Activated T-cell treated with anti-CD3 and anti-CD28 coated beads for 48 hours (primary cell): ENCODE measurements at places on chromosomes 16 and 17.
A peak's percentile ranks its signal among the peaks of the same experiment; 100 is the strongest.

DNA sequence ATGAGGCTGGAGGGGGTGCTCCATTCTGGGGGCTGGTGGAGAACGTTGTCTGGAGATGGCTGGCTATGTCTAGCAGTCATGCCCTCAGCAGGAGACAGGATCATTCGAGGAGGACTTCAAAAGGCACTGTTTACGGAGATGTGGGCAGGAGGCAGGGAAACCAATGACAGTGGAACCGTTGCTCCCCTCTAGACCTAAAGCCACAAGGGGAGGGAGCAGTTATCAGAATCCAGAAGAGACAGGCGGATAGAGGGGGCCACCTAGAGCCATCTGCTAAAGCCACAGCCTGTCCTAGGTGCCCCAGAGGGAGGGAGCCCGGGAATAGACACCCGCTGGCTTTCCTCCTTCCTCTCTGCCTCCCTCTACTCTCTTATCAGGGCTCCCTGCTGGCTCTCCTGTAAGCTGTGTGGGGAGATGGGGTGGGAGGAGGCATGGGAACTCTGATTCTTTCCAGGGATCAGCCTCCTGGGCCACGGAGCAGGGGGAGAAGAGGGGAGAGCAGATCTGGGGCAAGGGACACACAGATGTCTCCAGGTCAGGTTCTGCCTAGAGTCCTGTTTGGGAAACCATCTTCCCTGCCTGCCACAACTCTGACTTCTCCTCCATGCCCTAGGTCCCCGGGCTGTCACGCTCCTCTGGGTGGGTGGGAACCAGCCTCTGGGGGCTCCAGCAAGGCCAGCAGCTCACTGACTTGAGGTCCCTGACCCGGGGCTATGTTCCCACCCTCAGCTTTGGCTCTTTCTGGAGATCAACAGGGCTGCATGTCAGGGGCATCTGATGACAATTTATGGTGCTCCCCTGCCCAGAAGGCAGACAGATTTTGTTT, 42.3 kb downstream of the IRX3 start:
- no peak for DNase-seq

DNA sequence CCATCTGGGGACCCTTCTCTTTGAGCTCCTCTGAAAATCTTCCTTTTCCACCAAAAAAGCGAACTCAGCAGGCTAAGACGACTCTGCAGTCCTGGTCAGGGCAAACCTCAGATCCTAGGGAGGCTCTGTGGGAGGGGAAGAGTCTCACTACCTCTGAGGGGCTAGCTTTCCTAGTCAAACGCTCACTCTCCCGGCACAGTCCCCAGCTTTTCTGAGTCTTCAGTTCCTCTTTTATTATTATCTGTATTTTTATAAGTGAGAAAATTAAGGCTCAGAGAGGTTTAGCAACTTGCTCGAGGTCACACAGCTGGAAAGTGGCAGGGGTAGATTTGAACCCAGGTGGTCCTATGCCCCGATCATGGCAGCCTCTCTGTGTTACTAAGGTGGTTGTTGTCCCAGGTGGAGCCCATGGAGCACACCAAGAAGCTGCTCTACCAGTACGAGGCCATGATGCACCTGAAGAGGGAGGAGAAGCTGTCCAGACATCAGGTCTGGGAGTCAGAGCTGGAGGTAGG, 9.1 kb upstream of the KATNB1 start:
- no peak for DNase-seq

GRCh38 chr17:44557651-44558285, 484 bp downstream of the FZD2 start:
- peak; percentile 33 for DNase-seq

DNA sequence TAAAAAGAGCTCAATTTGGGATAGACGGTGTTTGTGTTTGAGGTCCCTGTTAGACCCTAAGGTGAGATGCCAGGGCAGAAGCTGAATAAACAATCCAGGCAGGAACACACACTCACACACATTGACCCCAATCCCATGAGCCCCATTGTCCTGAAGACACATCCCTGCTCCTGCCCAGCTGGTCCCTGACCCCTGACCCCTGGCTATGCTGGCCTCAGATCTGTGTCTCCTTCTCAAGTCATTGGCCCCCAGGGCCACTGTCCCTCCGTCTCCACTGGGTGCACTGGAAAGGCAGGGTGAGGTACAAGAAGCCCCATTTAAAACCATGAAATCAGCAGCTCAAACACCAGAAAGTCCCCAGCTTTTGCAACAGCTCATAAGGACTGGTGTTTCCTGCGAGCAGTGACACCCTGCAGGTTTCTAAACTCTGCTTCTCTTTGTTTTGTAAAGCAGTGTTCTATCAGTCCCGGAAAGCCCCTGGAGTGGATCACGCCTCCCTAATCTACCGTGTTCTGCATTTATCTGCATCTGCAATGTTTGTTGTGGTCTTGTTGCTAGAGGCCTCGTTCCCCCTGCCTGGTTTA, 18.0 kb upstream of the ASGR2 start:
- peak; percentile 15 for DNase-seq

- DNase-seq: no peak
Observed at GRCh38 chr16:11994143-11995119, 17.9 kb downstream of the SNX29 start.

- DNase-seq: no peak
Observed at GRCh38 chr16:24686678-24687077, 42.8 kb upstream of the TNRC6A start.

- no peak for DNase-seq
Observed at GRCh38 chr17:51319186-51319585, 58.8 kb downstream of the UTP18 start.

DNA sequence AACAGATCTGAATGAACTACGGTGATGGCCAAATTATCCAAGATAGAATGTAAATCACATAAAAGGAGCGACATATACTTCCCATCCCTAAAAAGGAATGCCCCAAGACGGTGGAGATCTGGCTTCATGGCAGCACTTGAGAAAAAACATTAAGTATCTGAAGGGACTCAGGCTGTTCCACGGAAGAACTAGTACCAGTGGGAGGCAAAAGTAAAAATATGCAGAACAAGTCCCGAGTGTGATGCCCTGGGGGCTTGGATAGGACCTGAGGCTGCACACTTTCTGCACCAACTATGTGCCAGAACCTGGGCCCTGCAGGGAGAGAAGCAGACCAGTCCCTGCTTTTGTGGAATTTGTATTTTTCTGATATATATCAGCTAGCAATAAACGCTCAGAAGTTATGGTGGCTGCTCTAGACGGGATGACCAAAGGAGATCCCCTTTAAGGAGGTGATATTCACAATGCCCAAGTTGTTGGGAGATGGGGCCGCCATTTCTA, 539 bp upstream of the CKLF start:
- DNase-seq: no peak

DNA sequence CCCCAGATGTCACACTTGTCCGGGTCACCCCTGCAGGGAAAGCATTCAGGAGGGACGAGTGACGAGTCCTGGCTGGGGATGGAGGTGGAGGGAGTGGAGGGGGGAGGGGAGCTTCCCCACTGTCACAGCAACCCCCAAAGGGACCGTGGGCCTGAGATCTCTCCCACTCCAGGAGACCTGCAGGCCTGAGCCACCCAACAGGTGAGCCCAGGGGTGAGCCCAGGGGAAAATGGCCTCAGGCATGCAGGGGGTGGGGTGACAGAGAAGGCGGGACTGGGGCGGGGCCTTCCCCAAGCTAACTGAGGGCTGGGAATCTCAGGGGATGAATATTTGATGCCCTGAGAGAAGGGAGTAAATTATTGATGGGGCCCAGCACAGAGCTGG, 2.4 kb downstream of the USH1G start:
- DNase-seq: no peak

GRCh38 chr17:49548506-49549310, 27.0 kb upstream of the NXPH3 start:
- DNase-seq: no peak

GRCh38 chr16:19294156-19294649, 8.7 kb downstream of the CLEC19A start:
- peak; percentile 47 for DNase-seq

DNA sequence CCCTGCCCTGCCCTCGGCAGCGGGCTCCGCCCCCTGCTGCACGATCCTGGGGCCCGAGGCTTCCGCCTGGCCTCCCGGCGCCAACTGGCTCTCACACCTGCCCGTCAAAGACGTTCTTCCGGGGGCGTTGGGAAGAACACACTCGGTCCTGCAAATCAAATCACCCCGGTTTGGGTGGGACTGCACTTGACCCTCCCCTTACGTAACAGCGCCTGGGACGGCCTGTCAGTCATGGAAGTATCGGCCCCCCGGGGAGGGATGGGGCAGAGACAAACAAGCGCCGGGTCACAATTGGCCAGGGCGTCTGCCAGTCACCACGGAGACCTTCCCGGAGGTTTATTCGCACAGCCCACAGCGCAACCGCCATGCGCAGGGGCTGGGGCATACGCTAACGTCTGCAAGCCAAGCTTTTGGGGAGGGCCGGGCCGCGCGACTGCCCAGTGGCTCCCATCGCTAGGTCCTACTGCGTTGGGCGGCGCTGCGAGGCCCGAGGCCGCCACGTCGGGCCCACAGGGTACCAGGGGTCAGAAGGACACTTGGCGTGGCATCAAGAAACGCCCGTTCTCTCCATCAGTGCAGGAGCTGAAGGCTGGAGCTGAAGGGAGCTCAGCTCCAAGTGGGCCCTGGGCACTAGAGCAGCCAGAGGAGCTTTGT, 388 bp upstream of the AKTIP start:
- peak; percentile 99 for DNase-seq

GRCh38 chr16:82585675-82586074, 41.1 kb upstream of the CDH13 start:
- DNase-seq: no peak

DNA sequence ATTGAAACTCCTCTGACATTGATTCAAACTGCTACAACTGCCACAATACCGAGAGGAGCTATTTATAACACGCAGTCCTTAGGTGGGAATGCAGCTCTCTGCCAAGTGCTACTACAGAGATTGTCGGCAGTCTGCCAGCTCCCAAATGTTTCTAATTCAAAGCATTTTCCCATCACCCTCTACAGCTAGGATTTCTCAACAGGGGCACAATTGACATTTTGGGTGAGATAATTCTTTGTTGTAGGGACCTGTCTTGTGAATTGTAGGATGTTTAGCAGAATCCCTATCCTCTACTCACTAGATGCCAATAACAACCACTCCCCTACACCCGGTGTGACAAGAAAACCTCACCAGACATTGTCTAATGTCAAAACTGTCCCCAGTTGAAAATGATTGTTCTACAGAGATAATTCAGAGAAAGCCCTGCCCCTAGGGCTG, 7.8 kb upstream of the N4BP1 start:
- no peak for DNase-seq

DNA sequence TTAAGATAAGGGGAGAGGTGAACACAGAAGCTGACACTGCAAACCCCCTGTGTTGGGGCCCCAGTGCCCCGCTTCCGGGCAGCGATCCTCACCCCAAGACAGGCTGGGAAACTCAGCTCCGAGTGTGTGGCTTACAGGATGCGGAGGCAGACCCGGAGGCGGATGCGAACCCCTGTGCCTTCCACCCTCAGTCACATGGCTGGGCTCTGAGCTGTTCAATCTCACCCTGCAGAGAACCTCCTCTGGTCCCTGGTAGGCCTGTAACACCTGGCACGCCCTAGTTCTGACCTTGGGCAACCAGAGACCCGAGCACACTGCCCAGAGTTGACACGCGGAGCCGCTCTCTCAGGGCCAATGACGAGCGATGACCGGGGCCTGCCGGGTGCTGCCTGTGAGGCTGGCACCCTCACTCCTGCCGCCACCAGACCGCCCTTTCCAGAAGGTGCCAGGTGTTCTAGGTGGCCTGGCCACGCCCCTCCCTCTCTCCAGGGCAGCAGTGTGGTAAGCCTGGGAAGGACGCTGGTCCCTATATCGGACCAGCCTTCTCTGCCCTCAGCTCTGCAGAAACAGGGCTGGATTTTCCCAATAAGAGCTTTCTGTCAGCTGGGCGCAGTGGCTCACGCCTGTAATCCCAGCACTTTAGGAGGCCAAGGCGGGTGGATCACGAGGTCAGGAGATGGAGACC, 23.3 kb downstream of the MEAK7 start:
- no peak for DNase-seq

GRCh38 chr17:9765322-9765721, 26.1 kb downstream of the DHRS7C start:
- DNase-seq: no peak

DNA sequence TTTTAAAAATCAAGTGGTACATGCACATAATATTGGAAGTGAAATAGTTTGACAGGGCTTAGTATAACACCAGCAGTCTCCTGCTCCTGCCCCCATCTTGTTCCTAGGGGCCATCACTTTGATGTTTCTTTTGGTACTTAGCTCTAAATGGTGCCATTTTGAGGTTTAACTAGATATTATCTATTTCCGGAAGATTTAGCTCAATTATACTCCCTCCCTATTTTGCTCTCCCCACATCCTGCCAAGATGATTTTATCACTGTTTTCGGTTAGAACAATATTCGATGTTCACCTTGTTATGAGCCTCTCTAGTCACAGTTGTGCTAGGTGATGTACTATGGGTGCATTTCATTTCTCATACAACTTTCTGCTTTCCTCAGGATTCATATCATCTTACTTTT, 20.0 kb upstream of the SLC35G3 start:
- no peak for DNase-seq

DNA sequence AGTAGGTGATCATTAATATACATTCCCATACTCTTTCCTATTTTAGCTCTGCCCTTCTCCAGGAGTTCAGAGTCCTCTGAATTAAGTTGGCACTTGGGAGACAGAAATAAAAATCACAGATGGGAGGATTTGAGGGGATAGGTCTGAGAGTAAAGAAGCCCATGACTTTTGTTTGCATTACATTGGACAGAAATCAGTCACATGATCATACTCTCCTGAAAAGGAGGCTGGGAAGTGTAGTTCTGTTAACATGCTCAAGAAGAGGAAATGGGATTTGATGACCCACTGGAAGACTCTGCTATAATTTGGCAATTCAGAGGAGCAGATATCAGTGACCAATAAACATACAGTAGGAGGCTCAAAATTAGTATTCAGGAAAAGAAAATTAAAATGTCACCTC, 674.9 kb upstream of the C16orf82 start:
- no peak for DNase-seq

DNA sequence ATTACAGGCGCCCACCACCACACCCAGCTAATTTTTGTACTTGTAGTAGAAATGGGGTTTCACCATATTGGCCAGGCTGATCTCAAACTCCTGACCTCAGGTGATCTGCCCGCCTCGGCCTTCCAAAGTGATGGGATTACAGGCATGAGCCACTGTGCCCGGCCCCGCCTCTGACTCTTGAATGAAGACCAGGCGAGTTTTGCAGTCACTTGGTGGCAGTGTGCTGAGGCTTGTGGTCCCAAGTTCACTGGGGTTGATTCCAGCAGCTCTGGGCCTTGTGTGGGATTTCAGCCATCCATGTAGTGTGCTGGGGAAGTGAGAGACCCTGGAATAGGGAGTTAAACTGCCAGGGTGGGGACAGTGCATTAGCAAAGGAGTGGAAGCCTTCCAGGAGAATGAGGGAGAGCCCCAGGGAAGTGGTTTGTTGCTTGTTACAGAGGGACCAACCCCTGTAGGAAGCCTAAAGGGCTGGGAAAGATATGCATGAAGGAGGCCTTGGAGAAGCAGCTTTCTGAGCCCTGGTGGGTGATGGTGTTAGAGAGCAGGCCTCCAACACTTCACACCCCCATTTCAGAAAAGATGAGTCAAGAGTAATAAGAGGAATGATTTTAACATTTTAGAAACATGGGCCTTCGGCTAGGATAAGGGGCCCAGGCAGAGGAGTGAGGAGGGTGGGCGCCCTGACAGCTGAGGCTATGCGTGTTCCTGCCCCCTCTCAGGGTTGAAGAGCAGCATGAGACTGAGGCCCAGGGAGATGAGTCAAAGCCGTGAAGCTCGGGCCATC, 14.5 kb downstream of the PSKH1 start:
- no peak for DNase-seq
